Thymus (tissue), 14 donors: ENCODE measurements at places on chromosomes 4 and X.

DNA sequence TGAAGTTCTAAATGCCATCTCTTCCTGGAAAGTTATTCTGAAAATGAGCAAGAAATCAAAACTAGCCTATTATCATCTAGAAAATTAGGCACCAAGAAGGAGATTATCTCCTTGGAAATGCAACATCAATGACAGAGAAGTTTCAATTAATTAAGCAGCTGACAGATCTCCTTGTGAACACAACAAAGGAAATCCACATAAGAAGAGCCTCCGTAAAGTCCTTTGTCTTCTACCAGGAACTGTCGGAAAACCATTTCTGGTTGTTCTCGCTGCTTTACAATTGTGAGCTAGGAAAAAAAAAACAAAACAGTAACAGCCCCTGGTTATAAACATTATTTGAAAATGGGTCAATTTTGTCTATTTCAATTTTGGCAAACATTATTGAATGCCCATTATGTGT lies 38.2 kb downstream of the METTL14 start:
- DNase-seq: no peak

- DNase-seq: no peak
These were observed 193.2 kb downstream of the COMMD8 start for GRCh38 chr4:47270201-47270888.

GRCh38 chrX:82087699-82088098 lies 885.8 kb downstream of the SH3BGRL start:
- no peak for DNase-seq

GRCh38 chrX:13966793-13967125 lies 62.9 kb downstream of the GEMIN8 start:
- no peak for DNase-seq

DNA sequence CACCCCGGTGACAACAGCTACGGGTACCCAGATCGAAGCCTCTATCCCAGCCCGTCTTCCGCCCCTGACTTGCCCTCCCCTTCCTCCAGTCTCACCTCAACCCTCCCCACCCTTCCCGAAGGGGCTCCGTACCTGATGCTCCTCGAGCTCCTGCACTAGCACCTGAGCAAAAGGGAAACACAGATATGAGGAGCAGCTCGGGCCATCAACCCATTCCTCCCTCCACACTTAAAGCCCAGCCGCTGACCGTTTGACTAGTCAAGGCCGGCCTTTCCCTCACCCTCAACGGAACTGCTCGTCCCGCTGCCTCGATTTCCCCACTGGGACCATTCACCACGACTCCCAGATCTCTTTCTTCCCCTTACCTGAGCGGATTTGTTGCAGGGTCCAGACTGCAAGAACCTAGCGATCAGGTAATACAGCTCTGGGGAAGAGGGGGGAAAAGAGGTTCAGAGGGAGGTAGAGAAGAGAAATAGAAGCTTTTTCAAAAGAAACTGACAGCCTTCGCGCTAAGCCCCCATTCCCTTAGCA lies 731 bp downstream of the BRWD3 start:
- DNase-seq: peak; percentile 17

DNA sequence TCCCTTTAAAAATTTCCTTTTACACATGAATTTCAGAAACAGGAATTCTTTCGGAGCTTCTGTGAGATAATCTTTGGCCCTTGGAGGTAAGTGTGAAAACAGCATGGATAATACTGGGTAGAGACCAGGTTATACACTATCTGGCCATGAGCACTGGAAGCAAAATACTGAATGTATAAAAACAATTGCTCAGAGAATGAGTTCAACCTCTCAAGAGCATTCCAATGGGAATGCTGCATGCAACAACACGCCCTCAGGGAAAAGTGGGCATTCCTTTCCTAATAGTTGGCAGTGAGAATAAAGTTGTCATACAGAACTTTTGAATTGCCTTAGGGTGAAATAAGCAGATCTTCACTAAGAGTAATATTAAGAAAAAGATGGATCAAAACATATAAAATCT lies 574.8 kb upstream of the DIPK2B start:
- no peak for DNase-seq

DNA sequence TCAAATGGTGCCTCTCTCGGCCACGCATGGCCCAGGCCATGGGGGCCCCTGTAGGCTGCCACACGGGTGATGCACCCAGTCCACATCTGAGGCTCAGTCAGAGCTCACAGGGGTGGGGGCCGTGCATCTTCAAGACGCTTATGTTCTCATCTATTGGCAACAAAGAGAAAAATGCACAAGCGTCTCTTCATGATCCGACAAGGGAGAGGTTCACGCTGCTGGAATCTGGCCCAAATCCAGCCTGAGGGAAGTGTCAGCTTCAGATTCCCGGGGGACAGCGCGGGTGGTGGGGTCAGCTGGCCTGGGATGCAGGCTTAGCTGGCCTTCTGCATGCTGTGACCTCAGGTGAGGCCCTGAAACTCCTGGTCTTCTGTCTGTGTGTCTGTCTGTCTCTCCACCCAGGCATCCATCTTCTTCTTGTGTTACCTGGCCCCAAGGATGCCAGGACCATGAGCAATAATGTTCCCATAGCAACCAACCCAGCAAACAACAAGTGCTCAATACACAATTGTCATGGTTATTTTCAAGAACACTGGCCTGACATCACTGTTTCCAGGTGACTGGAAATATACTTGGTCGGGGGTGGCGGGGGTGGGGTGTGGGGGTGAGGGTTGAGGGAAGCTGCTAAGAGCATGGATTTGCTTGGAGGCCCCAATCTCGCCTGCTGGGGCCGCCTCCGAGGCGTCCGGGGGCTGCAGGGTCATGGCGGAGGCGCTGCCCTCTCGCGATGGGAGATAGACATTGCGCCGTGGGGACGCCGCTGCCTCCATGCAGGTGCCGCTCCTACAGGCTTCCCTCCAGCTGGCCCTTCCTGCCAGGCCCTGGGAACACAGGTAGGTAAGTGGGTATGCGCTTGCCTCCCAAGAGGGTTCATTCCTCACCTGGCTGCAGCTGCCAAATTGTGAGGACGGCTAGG lies 48.3 kb downstream of the ABLIM2 start:
- no peak for DNase-seq

- no peak for DNase-seq
These were observed 215.5 kb downstream of the SPATA18 start for GRCh38 chr4:52266537-52267137.

- DNase-seq: no peak
These were observed 887.6 kb downstream of the ADGRL3 start for GRCh38 chr4:62087706-62088105.

GRCh38 chrX:53831662-53832635 lies 145.4 kb upstream of the HUWE1 start:
- peak; percentile 13 for DNase-seq

- no peak for DNase-seq
These were observed 738 bp upstream of the TSPAN5 start for GRCh38 chr4:98659106-98659592.

DNA sequence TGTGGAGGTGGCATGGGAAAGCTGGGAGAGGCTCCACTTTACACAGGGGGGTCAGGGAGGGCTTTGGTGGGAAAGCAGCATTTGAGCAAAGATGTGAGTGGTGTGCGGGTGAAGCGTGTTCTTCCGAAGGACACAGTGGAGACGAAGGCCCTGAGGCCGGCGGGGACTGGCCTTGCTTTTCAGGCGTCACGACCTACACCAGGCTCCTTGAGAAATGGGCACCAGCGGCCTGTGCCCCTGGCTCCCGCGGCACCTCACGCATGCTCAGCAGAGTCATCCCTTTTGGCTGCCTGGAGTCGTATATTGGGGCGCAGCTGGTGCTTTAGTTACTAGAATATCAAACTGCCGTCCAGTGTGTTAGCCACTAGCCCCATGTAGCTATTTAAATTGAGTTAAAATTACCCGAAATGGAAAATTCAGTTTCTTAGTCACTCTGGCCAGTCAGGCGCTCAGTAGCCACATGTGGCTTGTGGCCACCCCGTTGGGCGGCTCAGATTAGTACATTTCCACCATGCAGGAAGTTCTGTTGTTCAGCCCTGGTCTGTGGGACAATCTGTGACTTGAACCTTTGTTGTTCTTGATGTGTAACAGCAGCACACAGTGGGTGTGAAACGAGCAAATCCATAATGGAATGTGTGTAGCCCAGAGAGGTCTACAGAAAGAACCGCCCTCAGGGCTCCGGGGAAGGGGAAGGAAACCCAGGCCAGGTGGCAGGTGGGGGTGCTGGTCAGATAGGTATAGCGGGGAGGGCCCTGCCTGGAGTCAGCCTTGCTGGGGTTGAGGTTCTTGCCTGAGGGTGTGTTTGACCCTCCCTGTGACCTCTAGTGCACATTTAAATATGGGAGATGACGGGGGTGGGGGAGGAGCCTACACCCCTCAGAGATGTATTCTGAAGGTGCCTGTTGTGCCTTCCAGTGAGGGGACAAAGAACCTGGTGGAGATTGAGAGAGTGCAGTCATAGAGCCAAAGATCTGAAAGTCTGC lies 30.4 kb downstream of the TBC1D14 start:
- no peak for DNase-seq

GRCh38 chrX:1327651-1328304 lies 8.8 kb upstream of the IL3RA start:
- no peak for DNase-seq

DNA sequence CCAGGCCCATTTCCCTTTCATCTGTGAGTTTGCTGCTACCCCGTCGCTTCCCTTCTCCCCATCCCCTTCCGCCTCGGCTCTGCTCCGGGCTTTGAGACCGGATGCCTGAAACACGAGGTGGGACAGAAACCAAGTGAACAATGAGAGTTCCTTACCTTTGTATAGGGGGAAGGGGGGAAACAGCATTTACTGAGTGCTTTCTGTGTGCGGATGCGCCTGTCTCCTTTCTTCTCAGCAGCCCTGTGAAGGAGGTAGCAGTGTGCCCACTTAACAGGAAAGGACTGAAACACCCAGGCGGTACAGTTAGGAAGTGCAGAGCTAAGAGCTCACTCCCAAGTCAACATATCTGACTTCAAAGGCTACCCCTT lies 43.2 kb upstream of the TMSB15B start:
- peak; percentile 33 for DNase-seq

GRCh38 chrX:130197464-130197863 lies 25.7 kb downstream of the RAB33A start:
- DNase-seq: no peak

- no peak for DNase-seq
These were observed 1.3 kb downstream of the TCEAL8 start for GRCh38 chrX:103253608-103254007.

- no peak for DNase-seq
These were observed 239.7 kb upstream of the NOCT start for GRCh38 chr4:138775890-138776289.

DNA sequence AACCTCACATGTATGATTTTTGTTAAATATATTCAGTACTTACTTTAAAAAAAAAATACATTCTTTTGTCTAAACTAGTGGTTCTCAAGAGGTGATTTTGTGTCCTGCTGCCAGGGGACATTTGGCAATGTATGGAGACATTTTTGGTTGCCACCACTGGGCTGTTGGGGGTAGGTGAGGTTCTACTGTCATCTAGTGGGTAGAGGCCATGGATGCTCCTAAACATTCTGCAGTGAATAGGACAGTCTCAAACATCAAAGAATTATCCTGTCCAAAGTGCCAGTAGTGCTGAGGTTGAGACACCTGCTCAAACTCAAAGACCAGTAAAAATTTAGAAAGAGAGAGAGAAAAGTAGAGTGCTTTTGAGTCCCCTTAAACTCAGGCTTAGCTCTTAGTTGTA lies 32.9 kb upstream of the PGM2 start:
- DNase-seq: no peak

DNA sequence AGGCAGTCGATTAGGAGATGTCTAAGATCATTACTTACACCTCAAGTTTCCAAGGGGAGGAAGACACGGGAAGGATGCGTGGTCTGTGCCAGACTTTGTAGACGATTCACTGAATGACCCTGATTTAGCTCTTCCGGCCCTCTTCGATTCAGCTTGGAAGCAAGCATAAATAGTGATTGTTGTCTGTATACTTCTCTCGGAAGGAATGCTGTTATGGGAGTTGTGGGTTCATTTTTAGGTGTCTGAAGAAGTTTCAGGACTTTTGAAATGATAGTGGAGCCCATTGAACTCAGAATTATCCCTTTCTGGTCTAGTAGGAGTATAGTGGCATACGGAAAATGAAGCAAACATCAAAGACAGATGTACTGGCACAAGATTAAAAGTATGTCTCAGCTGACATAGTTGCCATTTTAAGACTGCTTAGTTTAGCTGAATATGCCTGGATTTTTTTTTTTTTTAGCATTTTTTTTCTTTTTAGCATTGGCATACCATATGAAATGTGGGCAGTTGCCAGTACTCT lies 1.0 kb upstream of the ANKRD17 start:
- DNase-seq: peak; percentile 19

DNA sequence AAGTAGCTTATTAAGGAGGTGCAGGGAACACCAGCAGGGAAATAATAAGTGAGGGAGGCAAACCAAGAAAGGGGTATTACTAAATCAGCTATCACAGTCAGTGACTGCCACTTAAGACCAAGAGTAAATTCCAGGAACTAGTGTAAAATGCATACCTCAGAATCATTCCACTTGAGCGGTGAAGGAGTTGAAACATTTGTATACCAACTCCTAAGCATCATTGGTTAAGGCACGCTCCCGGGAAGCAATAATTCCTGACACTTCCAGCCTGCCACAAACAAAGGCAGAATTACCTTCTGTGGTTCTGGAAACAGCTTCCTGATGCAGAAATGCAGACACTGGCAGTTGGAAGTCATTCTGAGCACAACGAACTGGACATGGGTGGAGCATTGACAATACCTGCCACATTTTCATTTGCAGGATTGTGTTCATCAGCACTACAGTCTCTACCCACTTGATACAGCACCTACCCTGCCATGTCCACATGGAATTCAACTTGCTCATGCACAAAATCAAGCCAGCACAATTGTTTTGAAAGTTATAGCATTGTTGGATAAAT lies 82.1 kb downstream of the PPP1R2C start:
- no peak for DNase-seq
